ENCODE measurements at places on chromosomes 3 and 15.
A peak's percentile ranks its signal among the peaks of the same experiment; 100 is the strongest.

DNA sequence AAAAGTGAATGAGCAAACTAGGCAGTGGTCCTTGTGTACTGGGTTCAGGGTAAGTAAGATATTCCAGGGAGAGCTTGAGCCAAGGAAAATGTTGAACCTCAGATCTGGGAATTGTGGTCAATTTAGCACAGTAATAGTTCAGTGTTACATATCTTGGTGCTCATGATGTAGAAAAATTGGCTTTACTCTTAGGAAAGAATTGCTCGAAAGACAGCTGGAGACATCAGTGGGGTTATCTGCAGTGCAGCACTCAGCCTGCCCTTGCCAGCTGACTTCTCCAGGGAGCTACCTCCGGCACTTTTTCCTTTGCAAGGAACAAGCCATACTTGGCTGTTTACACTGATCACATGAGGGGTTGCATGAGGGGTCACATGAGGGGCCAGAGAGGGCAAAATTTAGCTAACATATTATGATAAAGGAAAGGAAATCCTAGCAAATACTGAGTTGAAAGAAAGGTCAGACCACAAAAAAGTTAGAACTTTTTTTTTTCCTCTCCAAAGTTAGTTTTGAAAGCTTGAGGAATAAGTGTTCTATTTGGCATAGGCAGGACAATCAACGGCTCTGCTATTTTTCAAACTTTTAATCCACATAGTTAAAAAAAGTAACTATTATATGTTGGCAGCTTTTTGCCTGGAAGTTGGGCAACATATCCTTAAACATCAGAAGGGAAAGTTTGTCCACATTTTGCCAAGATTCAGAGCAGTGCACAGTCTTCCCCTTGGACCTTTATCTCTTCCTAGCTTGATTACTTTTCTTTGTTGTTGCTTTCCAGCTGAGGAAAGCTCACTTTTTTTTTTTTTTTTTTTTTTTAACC, 92.4 kb downstream of the COL6A6 start:
- no peak for DNase-seq

DNA sequence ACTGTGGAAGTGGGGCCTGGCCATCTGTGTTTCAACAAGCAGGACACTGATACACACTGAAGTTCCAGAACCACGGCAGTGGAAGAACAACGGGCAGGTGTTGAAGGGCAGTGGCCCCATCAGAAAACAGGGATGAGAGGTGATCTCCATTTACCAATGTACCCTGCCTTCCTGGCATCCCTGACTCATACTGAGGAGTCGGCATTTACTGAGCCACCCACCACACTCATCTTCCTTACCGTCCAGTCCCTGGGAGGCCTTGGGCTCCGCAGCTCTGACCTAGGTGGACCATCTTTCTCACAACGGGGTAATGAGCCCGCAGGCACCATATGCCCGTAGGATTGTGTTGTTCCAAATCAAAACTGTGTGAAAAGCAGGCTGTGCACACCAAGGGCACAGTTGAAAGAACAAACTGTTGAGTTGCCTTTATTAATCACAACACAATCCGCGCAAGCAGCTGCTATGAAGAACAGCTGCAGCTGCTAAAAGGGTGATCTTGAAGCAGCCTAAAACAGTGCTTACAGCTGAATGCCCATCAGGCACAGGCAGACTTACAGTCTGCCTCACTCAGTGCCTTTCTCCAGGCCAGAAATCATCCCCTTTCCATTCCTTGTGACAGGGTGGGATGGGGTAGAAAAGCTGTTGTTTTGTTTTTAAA, 12.9 kb downstream of the MB21D2 start:
- no peak for DNase-seq

DNA sequence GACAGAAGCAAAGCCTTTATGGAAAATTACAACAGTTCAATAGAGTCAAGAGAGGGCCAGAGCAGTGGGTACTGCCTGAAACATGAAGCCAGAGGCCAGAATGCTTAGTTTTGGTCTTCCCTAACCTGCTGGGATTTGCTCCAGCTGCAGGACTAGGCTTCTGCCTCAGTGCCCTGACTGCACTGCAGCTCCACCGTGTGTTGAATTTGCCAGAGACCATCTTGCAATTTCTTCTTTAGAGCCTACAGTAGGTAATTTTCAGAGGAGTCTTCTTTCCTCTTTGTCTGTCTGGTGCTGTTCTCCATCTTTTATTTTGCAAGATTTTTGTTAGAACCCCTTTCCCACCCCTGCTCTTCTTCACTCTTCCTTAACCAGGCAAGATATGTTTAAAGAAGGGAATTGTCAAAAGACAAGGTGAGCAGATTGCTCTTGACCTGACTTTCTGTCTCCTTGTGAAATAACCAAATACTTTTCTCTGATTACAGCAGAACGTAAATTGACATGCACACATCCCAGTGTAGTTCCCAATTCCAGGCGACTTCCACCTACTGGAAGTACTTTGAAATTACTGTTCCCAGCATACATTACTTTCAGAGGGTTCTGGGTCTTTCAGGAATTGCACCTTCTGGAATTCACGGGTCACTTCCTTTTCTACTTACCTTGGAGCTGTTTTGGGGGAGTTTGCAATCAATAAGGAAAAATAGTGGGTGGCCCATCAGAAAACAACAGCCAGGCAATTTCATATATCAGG, 161.2 kb downstream of the MINAR1 start:
- no peak for DNase-seq

GRCh38 chr3:176776622-176777175, 420.6 kb downstream of the TBL1XR1 start:
- DNase-seq = no peak

DNA sequence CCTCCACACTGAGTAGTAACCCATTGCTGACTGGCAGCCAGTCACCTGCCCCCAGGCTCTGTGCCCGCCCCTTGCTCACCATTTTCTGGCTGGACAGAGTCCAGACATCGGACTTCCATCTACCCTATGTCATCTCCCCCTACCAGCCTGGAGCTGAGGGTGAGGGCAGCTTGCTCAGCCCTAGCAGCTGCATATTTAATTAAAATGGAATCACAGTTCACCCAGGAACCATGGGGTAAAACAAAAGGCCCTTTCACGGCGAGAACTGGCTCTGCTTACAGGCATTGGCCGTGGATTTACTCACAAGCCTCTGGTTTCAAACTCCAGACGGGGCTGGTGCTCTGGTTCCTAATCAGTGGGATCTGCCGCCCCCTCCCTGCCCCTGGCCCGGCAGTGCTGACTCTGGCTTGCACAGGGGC, 94.9 kb upstream of the ATP2B2 start:
- DNase-seq = no peak

- peak; percentile 3 for DNase-seq
Measured at GRCh38 chr15:72271895-72272212, 500 bp downstream of the PARP6 start.
